ENCODE measurements at places on chromosomes 7 and 10.

- no peak for DNase-seq
Measured at GRCh38 chr10:120429395-120429794, 27.6 kb upstream of the PLPP4 start.

DNA sequence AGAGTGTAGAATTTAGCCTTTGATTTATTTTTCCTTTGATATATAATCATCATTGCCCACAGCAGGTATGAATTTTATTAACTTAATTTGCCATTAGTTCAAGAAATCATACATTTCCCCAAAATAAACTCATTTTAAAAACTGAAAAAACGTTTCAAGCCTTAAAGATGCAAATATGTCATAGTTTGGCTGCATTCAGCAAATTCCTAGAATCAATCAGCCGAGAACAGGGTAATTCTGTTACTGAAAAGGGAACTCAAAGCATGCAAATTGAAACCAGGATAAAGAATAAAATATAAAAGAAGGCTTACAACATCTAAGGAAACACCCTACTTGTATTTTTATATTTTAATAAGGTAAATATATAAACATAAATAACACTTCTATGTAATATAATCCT, 233.8 kb upstream of the PRKCQ start:
- DNase-seq = no peak

- DNase-seq = no peak
Measured at GRCh38 chr7:135283959-135284638, 50.5 kb downstream of the STRA8 start.

DNA sequence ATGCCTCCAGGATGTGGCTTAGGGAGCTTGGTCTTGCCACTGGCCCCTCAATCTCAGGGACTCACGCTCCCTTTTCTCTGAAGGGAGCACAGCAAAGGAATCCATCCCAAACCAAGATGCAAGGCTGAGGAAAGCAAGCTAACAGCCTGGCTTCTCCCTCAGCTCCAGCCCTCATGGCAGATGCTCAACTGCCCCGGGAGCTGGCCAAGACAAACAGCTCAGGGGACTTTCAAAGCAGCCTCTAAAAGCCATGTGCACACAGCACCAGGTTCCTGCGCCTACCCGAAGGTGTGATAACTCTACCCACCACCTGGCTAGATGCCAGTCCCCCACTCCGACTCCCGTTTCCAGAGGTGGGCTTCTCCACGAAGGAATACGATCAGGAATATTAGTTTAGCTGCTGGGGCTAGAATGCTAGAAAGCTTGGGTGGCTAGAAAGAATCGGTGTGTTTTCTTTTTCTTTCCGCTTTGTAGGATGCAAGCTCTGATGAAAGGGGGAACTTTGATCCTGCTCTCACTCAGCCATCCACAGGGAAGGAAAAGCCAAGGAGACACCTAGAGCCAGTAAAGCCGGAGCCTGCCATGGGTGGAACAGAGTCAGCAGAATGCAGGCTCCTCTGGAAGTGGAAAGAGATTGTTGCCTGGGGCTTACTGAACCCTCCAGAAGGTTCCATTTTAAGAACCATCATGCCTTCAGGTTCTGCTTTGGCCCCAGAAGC, 89.0 kb upstream of the FGFR2 start:
- no peak for DNase-seq
